NCI-H774 (cell line): ENCODE measurements at places on chromosomes 4 and X.
A peak's percentile ranks its signal among the peaks of the same experiment; 100 is the strongest.

DNA sequence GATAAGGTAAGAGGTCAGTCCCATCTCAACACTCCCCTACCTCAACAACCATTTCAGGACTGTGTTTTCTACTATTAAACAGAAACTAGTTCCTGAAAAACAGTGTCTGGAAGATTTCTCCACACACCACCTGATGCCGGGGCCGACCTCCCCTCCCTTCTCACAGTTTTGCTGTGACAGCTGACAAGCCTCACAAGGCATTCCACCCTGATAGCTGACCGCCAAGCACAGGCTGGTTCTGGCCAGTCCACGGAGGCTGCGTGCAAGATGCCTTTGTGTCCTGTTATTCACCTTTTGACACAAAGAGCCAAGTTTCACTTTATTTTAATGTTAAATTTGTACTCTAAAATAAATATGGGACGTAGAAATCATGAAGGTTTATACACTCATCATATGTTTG, 758.6 kb downstream of the PDHA2 start:
- no peak for DNase-seq

DNA sequence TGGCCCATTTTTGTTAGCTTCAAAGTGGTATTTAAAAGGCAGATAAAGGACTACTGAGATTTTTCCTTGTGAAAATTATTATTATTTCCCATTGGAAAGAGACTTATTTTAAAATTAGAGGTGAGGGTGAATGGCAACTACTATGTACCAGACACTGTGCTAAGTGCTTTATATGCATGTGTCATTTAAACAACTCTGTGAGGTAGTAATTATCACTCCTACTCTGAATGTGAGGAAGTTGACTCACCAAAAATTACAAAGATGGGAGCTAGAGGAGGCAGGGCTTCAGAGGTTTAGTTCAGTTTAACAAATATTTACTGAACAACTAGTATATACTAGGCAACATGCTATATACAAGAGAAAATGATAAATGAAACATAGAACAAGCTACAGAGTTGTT, 78.2 kb downstream of the MSL3 start:
- DNase-seq: no peak

DNA sequence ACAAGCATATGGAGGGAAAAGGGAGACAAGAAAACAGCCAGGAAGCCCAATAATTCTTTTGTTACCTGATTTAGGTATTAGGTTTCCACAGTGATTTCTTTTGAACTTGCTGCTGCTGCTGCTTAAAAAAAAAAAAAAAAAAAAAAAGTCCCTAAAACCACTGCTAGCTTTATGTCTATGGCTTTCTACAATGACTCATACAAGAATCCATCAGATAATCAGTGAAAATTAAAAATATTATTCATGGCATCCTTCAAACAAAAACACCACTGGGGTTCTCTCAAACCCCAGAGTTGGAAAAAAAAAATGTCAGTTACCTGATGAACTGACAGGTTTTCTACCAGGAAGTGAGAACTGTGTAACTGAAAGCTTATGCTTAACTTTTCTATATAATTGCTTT, 14.3 kb downstream of the EPHA5 start:
- no peak for DNase-seq

- DNase-seq: no peak
Observed at GRCh38 chr4:180054291-180054690, 2188.9 kb upstream of the TENM3 start.

- DNase-seq: no peak
Observed at GRCh38 chr4:25131926-25132325, 28.3 kb downstream of the SEPSECS start.

DNA sequence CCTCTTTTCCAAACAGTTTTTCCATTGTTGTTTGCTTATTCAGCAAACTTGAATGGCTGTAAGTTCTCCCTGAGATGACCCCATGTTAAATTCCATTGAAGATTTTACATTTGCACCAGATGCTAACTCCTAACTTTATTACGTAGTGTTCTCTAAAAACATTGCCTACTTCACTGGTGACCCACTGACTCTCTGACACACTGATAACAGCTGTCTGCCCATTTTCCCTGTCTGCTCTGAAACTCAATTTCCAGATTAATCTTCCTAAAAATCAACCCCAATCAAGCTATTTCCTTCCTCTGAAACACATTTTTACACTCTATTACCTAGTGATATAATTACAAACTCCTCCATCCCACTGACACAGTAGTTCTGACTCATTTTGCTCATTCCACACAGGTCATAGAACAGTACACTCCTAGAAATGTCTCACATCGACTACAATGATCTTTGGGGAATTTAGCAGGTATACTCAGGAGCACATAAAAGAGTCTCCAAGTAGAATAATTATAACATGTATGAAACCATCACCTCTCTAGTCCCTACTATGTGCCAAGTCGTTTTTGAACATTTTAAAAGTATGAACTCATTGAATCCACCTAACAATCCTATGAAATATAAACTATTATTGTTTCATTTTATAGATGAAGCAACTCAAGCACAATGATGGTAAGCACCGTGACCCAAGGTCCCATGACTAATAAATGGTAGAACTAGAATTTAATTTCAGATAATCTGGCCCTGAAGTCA, 210.9 kb downstream of the SLIT2 start:
- DNase-seq: no peak

GRCh38 chr4:139684351-139684750, 18.7 kb downstream of the MGST2 start:
- no peak for DNase-seq

DNA sequence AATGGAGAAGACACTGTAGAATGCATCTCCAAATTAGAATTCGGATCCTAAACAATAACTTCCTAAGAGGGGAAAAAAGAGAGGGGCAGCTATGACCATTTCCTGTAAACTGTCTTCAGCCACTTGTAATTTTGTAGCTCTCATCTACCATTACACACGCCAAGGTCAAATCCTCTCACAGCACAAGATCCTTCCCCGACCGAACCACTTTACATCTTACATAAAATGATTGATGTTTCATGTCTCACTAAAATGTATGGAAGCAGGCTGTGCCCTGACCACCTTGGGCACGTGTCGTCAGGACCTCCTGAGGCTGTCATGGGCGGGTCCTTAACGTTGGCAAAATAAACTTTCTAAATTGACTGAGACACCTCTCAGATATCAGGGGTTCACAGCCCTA, 24.1 kb upstream of the PBDC1 start:
- DNase-seq: peak; percentile 2

- DNase-seq: no peak
Observed at GRCh38 chrX:65009459-65009858, 33.2 kb upstream of the ZC4H2 start.

DNA sequence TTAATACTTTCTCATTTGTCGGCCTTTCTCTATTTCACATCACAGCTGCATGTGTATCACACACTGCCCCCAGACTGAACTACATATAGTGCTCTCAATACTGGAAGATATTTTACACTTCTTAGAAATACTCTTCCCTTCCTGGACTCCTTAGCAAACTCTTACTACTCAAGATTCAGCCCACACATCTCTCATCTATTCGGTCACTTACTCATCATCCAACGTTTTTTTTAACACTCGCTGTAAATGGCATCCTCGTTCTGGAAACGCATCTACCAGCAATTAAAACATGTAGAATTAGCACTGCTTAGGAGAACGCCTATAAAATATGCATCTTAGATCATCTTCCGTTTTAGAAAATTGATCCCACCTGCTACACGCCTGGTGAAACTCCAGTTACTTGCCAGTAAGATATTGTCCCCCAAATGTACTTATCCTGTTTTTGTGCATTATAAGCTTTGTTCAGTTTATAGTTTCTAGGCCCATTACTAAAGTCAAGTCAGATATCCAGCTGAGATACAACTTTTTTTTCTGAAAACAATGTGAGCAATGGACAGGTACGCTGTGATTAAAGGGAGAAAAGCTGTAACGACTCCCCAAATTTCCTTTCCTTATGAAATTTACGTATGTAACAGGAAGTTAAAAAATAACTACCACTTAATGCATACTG, 1.0 kb downstream of the LRP2BP start:
- no peak for DNase-seq

GRCh38 chr4:169438057-169438480, 167.3 kb upstream of the SH3RF1 start:
- no peak for DNase-seq
